ENCODE measurements at places on chromosomes 5 and 9.

DNA sequence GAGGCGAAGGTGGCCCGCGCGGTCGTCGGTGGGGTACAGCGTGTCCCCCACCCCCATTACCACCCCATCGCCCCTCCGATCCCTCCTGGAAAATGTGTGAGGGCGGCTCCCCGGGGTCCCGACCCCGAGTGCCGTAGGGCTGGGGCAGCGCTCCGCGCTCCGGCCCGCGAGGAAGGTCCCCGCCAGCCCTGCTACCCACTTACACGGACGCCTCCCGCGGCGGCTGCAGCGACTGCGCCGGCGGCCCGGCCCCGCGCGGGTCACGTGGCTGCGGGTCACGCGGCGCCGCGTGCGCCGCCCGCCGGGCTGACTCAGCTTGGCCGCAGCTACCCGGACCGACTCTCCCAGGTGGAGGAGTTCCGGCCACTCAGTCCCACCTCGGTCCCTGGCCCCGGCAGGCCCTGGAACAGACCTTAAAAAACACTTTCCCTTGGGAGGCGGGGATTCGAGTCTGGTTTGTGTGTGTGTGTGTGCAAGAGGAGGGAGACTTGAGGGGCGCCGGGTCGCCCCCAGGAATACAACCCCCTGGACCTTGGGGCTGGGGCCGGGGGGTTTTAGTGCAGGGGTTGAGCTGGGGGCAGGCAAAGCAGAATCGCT is at the start of gene GNPDA1:
GNPDA1 (minus strand) TSS at position 236 of the 597 bp plus-strand sequence. CDS start 992 bp downstream, outside the sequence.
- DNase-seq = no peak

- peak; percentile 58 for DNase-seq
Observed at GRCh38 chr5:174945853-174946252, 221.5 kb downstream of the MSX2 start.

GRCh38 chr9:8863069-8863468 is 1063.5 kb upstream of the DMAC1 start:
- DNase-seq = no peak

GRCh38 chr9:135245482-135246247 is 158.2 kb downstream of the OLFM1 start:
- no peak for DNase-seq

DNA sequence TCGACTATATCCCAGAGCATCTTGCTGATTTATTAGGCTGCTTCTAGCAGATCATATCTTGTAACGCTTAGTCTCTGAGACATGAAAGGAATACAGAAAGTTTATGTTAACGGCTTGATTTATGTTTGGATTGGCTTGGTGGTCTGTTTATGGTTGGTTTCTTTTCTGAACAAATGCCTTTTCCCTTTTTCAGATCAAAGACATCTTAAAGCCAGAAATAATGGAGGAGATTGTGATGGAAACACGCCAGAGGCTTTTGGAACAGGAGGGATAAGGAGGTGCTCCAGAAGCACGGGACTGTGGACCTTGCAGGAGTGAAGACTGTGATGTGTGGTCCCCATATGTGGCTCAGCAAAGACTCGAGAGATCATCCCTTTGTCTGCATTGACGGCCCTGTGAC is 9.9 kb downstream of the EXOSC2 start:
- no peak for DNase-seq

DNA sequence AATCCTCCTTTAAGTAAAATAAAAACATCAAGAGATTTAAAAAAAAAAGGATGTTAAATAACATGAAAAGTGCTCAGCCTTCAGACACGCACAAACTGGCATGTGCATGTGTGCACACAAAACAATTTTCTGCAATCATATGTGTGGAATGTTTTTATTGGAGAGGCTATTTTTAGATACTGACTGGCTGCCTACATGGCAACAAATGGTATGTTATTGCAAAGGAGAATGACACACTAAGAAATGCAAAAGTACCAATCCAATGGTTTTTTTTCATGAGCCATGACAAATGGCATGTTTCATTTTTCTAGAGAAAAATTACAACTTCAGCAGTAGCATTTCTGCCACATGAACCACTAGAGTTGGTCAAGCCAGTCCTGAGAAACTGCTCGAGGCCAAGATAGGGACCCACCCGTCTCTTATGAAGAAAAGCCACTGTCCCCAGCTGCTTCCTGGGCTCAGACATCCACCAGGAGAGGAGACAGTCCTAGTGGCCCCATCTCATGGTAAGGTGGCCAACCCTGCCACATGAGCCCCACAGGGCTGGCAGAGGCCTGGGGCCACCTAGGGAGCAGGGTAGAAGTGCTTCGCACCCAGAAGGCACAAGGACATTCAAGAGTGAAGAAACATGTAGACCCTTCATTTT is 116.4 kb downstream of the MYO10 start:
- DNase-seq = no peak

- DNase-seq = no peak
Observed at GRCh38 chr5:2867373-2867933, 116.0 kb upstream of the IRX2 start.

DNA sequence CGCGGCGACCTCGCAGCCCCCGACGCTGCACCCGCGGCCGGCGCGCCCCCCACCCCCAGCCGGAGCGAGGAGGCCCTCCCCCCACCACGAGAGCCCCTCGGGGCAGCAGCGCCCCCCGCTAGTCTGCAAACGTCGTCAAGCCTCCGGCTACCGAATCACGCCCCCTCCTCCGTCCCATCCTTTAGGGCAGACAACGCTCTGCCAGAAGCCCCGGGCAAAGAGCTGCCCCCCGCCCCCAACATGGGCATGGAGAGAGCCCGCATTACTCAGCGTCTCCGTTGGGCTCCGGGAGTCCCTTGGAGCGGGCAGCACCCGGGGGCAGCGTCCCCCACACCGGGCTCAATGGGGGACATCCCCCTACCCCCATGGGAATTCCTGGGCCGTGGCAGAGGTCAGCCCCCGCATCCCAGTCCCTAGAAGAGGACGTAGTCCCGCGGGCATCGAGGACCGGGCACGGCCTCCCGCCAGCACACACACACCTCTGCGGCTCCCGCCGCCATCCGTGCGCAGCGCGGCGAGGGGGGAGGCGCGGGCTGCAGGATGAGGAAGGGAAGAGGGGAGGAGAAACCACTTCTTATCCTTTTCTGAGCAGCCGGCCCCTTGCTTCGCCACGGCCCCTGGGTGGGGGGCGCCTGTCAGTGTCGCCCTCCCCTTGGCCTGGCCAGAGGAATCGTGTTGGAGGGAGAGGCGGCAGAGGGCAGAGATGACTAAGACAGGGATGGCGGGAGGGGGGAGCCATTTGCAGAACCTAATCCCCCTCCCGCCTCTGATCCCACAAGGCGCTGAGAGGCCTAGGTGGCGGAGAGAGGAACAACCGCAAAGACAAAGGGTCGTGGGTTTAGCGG is 750 bp downstream of the DNM1 start:
- no peak for DNase-seq

DNA sequence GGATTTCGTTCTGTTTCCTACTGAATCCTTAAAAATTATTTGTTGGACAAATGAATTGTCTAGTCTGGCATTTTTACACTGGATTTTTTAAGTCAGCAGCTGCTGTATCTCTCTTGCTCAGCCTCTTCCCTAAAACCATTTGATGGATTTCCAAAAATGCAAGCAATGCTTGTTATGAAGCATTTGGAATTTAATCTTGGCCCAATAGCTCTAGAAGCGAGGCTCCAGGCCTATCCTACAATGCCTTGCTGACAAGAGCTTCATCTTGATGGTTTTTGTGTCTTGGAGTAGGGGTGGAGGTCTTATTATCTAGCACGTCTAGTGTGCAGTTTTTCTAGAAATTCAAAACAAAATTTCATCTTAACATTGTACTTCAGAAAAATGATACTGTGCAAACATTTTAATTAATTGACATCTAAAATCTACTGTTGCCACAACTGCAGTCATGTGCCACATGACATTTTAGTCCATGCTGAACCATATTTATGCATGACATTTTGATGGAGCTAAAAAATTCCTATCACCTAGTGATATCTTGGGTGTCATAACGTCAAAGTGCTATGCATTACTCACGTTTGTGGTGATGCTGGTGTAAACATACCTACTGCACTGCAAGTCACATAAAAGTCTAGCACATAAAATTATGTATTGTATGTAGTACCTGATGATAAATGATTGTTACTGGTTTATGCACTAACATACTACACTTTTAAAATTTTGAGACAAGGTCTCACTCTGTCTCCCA is 5.9 kb upstream of the RAD23B start:
- DNase-seq = no peak

DNA sequence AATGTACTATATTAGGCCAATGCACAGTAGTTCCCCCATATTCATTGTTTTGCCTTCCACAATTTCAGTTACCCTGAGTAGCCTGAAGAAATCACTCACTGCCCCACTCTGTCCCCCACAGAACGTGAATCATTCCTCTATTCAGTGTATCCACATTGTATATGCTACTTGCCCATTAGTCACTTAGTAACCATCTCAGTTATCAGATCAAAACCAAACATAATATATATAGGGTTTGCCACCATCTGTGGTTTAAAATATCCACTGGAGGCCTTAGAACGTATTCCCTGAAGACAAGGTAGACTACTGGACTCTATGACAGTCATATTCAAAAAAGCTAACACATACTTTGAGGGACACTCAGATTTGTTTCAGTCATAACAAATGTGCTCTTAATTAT is 465.7 kb upstream of the RGMB start:
- DNase-seq = no peak

DNA sequence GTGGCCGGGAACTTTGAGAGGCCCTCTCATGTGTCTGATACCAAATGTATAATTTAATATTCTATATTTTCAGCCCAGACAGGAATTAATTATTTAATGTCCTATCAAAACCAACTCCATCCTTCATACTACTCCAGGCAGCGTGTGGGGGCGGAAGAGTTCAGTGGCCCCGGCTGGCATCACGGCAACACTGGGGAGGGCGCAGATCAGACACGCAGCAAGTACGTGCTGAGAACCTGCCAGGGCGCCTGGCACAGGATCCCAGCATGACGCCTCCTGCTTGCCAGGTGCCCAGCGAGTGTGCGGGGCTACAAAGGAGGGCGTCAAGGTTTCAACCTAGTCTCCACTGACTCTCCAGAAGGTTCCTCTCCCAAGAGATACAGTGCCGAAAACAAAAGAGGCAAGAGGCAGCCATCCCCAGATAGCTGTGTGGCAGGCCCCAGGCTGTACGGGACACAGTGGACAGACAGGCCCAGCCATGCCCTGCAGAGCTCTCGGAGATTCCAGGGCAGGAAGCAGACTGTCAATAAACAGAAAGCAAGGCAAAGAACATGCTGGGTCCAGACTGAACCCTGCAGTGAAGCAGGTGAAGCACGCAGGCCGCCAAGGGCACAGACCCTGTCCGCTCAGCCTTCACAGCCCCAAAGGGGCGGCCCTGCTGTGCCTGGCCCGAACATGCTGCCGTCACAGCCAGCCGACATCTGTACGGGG is 110.3 kb downstream of the VAV2 start:
- DNase-seq = peak; percentile 85

- DNase-seq = no peak
Observed at GRCh38 chr5:33824516-33825195, 67.1 kb downstream of the ADAMTS12 start.

DNA sequence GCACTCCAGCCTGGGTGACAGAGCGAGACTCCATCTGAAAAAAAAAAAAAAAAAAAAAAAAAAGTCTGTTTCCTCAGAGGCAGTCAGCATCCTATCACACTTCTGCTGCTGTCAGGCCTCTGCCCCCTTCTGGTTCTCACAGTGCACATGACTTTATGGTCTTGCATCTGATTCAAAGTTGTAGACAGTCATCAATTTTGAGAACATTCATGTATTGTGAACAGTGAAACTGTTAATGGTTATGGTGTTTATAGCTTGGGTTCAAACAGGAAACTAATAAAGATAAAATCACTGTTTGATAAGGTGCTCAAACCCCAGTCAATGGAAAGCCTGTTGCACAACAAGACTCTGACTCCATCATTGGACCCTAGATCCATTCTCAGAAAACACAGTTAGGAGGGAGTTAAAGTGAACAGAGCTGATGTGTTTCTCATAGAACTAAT is 61.4 kb downstream of the FOXD1 start:
- no peak for DNase-seq

- DNase-seq = no peak
Observed at GRCh38 chr5:134463176-134463720, 51.6 kb upstream of the CDKN2AIPNL start.

- no peak for DNase-seq
Observed at GRCh38 chr5:74275171-74275992, 365.1 kb downstream of the ENC1 start.

DNA sequence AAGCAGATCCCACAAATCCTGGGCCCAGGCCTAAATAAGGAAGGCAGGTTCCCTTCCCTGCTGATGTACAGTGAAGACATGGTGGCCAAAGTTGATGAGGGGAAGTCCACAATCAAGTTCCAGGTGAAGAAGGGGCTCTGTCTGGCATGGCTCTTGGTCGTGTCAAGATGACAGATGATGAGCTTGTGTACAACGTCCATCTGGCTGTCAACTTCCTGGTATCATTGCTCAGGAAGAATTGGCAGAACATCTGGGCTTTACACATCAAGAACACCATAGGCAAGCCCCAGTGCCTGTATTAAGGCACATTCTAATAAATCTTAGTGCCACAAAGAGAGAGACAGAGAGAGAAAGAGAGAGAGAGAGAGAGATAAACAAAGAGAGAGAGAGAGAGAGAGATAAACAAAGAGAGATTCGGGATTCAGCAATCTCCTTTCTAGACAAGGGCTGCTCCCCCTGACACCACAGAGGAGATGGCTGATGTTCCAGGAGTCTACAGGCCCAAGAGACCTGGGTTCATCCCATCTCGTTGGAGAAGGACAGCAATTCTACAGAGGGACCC is 45.5 kb upstream of the HSPA9 start:
- DNase-seq = no peak

GRCh38 chr9:104107799-104108198 is 13.7 kb downstream of the SMC2 start:
- DNase-seq = no peak

GRCh38 chr9:109889456-109889855 is 109.5 kb downstream of the PALM2AKAP2 start:
- no peak for DNase-seq

GRCh38 chr9:117074784-117075520 is 339.9 kb downstream of the ASTN2 start:
- DNase-seq = no peak

DNA sequence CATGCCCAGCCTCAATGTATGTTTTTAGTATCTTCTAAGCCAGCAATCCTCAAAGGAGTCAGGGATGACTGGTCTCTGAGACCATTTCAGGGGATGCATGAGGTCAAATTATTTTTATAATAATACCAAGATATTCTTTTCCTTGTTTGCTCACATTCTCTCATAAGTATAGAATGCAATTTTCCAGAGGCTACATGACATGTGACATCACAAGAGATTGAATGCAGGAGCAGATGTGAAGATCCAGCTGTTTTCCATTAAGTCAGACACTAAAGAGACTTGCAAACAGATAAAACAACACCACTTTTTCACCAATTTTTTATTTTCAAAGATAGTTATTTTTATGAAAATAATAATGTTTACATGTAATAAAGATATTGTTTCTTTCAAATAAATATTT is 22.0 kb upstream of the FREM1 start:
- no peak for DNase-seq

GRCh38 chr5:7667216-7667767 is 183.6 kb downstream of the CFAP90 start:
- DNase-seq = no peak

Measured in NCI-H2029 treated with DMSO at 0.1 percent for 48 hours (cell line).